ENCODE measurements at places on chromosomes 6 and 20. TPM values are rescaled to one million over a fixed set of nuclear protein-coding genes. Genes with fewer than 3 reads are reported as not detected.

PLEKHG1 gene
- total RNA-seq: 0.44 TPM

EEF1A2 gene
- total RNA-seq: 30.7 TPM

RSPH9 gene
- not detected for total RNA-seq

C20orf202 gene
- 0.26 TPM for total RNA-seq

RAD21L1 gene
- not detected for total RNA-seq

BPIFA1 gene
- not detected for total RNA-seq

ARFGEF3 gene
- 11.0 TPM for total RNA-seq

PBOV1 gene
- total RNA-seq: not detected

RAET1L gene
- total RNA-seq: not detected

ZFP57 gene
- 0.10 TPM for total RNA-seq

KCNK17 gene
- 1.4 TPM for total RNA-seq

SLC22A16 gene
- total RNA-seq: not detected

MUC22 gene
- not detected for total RNA-seq

SLC17A1 gene
- total RNA-seq: not detected

TPBG gene
- total RNA-seq: 45.5 TPM

ASCC3 gene
- total RNA-seq: 38.9 TPM

WFDC5 gene
- not detected for total RNA-seq

MOG gene
- total RNA-seq: 2.0 TPM

PLA2G7 gene
- total RNA-seq: 0.17 TPM

VSX1 gene
- not detected for total RNA-seq

ASF1A gene
- total RNA-seq: 27.1 TPM

RAB44 gene
- total RNA-seq: not detected

EDN1 gene
- 0.76 TPM for total RNA-seq

SYCP2L gene
- total RNA-seq: 0.38 TPM

FNDC11 gene
- total RNA-seq: 8.0 TPM

DDO gene
- not detected for total RNA-seq

RNF182 gene
- total RNA-seq: 6.1 TPM

TAAR9 gene
- total RNA-seq: not detected

TSHZ2 gene
- 0.07 TPM for total RNA-seq

SRSF3 gene
- total RNA-seq: 111 TPM

IL17F gene
- not detected for total RNA-seq

SRMS gene
- 0.21 TPM for total RNA-seq

LIN28B gene
- total RNA-seq: 45.6 TPM

CNBD2 gene
- total RNA-seq: 4.8 TPM

PTCRA gene
- total RNA-seq: not detected

PROKR2 gene
- total RNA-seq: 0.74 TPM

PTCHD4 gene
- 0.17 TPM for total RNA-seq

CDKAL1 gene
- total RNA-seq: 27.5 TPM

Measured in H7 (cell line).